Bronchial epithelial cell (primary cell): ENCODE measurements at places on chromosomes 2 and 18. TPM values are rescaled to one million over a fixed set of nuclear protein-coding genes. Genes with fewer than 3 reads are reported as not detected.

DNA sequence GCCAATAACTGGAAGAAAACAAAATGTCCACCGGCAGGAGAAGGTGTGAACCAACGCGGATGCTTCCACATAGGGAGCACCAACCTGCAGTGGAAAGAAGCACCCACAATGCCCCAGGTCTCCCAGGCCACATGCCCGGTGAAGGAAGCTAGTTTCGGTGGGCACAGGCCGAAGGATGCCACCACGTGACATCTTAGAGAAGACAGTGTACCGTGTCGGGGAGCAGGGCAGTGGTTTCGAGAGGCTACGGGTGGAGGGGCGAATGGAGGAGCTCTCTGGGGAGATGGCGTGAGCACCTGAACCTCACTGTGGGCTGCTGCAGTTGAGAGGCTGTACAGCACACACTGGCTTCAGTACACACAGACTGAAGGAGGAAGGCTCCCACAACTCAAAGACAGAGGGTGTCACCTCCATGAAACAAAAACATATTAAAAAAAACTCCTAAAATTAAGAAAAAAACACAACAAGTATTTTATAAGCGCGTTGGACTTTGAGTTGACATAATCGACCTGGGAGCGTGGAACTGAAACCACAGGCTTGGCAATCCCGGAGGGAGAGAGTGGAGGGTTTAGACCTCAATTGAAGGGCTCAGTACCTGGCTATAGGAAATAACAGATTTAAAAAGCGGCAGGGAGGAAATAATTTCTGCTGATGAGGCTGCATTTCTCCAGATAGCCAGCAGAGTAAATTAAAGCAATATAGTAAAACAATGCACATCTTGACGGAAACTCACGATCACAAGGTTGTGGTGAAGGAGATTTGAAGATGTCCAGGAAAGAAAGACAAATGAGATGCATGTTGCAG, 160.1 kb downstream of the RTP5 start:
- no peak for DNase-seq

DNA sequence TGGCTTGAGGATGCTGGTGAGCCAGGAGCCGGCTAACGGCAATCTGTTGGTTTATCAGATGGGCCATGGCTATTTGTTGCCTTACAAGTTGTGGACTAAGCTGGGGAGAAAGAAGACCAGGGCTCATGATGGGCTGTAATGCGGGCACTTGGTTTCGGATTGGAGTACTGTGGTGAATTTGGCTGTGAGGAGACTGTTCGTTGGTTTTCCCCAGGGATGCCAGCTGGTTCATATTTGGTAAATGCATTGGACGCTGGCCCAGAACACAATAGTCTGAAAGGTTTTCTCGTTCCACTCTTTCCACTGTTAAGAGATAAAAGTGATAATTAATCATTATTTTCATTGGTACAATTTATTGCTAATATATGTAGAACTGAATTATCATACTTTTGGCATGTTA, 108.9 kb downstream of the SATB2 start:
- DNase-seq, result no peak

- no peak for DNase-seq
Observed at GRCh38 chr2:2573658-2574293, 242.7 kb upstream of the MYT1L start.

DNA sequence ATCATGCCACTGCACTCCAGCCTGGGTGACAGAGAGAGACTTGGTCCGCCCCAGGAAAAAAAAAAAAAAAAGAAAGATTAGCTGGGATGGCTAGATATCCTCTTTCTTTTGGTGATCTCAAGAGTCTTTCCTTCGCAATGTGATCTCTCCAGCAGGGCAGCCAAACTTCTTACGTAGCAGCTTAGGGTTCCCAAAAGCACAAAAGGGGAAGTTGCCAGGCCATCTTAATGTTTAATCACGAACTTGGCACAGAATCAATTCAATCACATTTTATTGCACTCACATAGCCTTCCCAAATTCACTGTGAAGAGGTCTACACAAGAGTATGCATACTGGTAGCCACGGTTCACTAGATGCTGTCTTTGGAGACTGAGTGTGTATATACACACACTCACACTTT, 53.1 kb downstream of the VIL1 start:
- DNase-seq, result no peak

- DNase-seq, result no peak
Observed at GRCh38 chr2:212361174-212361756, 177.3 kb downstream of the ERBB4 start.

CIDEA gene
- 0.53 TPM in 1 of 2 replicates, not detected in the other for total RNA-seq
